Uterus (tissue), 4 donors: ENCODE measurements at places on chromosomes 11 and 22. TPM values are rescaled to one million over a fixed set of nuclear protein-coding genes. Genes with fewer than 3 reads are reported as not detected.
A peak's percentile ranks its signal among the peaks of the same experiment; 100 is the strongest.

- no peaks in the 10 kb centered on the region for H3K4me1 ChIP-seq
- no peak for DNase-seq
- no peaks in the 10 kb centered on the region for H3K27me3 ChIP-seq
- no peak overlapping the region for H3K4me3 ChIP-seq
- no peaks in the 10 kb centered on the region for H3K36me3 ChIP-seq
Measured at GRCh38 chr11:69667619-69668604, 7.2 kb downstream of the LTO1 start.

- no peak for DNase-seq
- no peak overlapping the region for H3K27ac ChIP-seq
- H3K27me3 ChIP-seq: no peaks in the 10 kb centered on the region
- H3K4me3 ChIP-seq: no peak overlapping the region
- no peaks in the 10 kb centered on the region for H3K36me3 ChIP-seq
- no peaks in the 10 kb centered on the region for H3K4me1 ChIP-seq
Measured at GRCh38 chr22:34946339-34946985, 119.5 kb upstream of the ISX start.

DNA sequence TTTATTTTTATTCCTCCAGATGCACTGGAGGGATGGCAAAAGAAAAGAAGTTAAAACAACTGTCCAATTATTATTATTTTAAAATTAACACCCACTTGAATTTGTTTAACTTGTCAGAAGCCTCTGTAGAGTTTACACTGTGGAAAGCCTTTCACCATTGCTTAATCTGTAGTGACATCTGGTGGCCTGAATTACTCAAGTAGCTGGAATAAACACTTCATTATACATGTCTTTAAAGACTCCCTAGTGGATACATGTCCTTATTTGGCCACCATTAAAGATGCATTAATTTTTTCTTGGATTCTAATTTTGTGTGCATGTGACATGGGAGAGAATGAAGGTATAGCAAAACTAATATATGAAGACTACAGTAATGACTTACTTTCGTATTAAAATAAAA is 1496.5 kb downstream of the FAM181B start:
- no peaks in the 10 kb centered on the region for H3K27me3 ChIP-seq
- no peak overlapping the region for H3K27ac ChIP-seq
- no peaks in the 10 kb centered on the region for H3K36me3 ChIP-seq
- H3K4me1 ChIP-seq: no peaks in the 10 kb centered on the region
- H3K4me3 ChIP-seq: no peak overlapping the region

DNA sequence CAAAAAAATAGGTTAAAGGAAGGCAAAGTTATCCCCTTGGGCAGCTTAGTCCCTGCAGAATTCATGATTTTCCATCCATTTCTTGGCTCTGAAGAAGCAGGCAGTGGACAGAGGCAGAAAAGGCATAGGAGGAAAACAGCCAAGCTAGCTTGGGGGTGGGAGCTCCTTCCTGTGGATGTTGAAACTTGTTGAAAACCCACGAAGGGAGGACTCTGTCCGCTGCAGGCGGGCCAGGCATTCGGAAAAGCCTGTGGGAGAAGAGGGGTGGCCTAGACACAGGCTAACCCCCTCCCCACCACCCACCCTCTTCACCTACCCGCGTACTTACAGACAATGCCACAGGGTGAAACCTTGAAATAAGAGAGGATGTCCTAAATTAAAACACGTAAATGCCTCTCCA is 72.1 kb downstream of the C22orf31 start:
- DNase-seq: peak; percentile 78
- peak overlapping the region; percentile 70 for H3K27ac ChIP-seq
- no peaks in the 10 kb centered on the region for H3K4me1 ChIP-seq
- no peaks in the 10 kb centered on the region for H3K36me3 ChIP-seq

DNA sequence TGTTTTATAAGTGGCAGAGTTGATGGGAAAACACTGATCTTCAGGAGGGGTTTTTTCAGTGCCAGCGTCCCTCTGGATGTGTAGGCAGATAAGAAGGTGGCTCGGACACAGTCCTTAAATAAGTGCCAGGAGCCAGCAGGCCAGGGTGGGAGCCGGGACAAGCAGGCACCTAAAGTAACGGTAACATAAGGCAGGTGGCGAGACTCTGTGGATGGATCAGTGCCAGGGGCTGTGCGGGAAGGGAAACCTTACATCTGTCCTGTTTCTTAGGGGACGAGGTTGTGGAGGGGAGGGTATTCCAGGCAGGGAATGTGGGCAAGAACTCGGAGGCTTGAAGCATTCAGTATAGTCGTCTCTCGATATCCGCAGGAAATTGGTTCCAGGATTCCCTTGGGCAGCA is 15.9 kb downstream of the BCR start:
- no peaks in the 10 kb centered on the region for H3K27me3 ChIP-seq
- no peak overlapping the region for H3K27ac ChIP-seq
- no peaks in the 10 kb centered on the region for H3K36me3 ChIP-seq
- no peaks in the 10 kb centered on the region for H3K4me1 ChIP-seq

GRCh38 chr11:86524620-86525352 is 147.6 kb downstream of the ME3 start:
- H3K36me3 ChIP-seq: no peaks in the 10 kb centered on the region
- peak overlapping the region; percentile 94 for H3K27ac ChIP-seq
- H3K4me3 ChIP-seq: no peak overlapping the region
- no peaks in the 10 kb centered on the region for H3K27me3 ChIP-seq
- no peak for DNase-seq

GRCh38 chr22:43481568-43482317 is 69.9 kb downstream of the MPPED1 start:
- no peaks in the 10 kb centered on the region for H3K27me3 ChIP-seq
- H3K27ac ChIP-seq: no peak overlapping the region

- H3K4me3 ChIP-seq: no peak overlapping the region
- H3K36me3 ChIP-seq: no peaks in the 10 kb centered on the region
- no peaks in the 10 kb centered on the region for H3K4me1 ChIP-seq
- H3K27ac ChIP-seq: no peak overlapping the region
- H3K27me3 ChIP-seq: no peaks in the 10 kb centered on the region
- DNase-seq: no peak
Measured at GRCh38 chr22:38489561-38490145, 16.5 kb downstream of the DDX17 start.

DNA sequence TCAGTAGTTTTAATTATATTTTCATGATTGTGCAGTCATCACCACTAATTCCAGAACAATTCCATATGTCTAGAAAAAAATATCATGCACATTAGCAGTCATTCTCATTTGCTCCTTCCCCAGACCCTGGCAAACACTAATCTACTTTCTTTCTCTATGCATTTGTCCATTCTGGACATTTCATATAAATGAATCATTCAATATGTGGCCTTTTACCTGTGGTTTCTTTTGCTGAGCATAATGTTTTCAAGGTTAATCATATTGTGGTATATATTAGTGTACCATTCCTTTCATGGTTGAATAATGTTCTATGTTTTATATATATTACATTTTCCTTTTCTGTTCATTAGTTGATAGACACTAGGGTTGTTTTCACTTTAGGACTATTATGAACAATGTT is 811.1 kb upstream of the RAG2 start:
- H3K4me3 ChIP-seq: no peak overlapping the region
- H3K27ac ChIP-seq: no peak overlapping the region
- H3K36me3 ChIP-seq: no peaks in the 10 kb centered on the region
- no peaks in the 10 kb centered on the region for H3K27me3 ChIP-seq
- no peaks in the 10 kb centered on the region for H3K4me1 ChIP-seq
- no peak for DNase-seq

DNA sequence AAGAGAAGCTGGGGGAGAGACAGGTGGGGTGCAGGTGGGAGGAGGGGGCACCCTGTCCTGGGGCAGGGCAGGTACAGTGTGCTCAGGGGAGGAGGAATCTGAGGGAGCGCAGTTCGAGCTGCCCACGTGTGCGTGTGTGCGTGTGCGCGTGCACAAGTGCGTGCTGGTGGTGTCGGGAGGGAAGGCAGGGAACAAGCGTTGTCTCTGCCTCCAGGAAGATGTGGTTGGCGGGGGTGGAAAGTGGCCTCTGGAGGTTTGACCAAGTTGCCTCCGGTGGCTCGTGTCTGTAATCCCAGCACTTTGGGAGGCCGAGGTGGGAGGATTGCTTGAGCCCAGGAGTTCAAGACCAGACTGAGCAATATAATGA is 49.9 kb upstream of the THY1 start:
- H3K27ac ChIP-seq: no peak overlapping the region
- no peak for DNase-seq
- no peak overlapping the region for H3K4me3 ChIP-seq
- no peaks in the 10 kb centered on the region for H3K27me3 ChIP-seq

DNA sequence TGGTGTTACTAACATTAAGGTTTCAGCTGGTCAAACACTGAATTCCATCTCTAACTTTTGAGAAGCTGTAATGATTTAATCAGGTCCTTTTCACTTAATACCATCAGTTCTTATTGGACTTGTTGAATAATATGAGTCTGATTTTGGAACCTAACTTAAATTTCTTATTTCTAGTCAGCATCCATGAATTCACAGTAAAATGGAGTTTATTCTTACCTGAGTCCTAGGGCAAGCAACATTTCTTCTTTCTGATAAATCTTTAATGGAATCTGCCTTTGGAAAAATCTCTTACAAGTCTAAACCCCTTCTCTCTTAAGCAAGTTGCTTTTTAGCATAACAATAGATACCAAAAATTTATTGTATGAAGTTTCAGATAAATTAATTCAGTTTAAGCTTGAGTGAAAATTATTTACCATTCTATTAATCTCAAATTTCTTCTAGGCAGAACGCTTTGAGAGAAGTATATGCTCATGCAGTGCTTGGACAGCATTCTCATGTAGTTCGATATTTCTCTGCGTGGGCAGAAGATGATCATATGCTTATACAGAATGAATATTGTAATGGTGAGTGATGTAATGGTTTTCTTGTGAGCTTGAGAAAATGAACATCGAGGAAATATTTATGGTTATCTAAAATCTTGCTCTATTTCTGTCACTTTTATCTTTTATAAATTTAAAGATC is 3.4 kb downstream of the WEE1 start:
- no peaks in the 10 kb centered on the region for H3K27me3 ChIP-seq
- no peak for DNase-seq
- H3K36me3 ChIP-seq: no peaks in the 10 kb centered on the region

DNA sequence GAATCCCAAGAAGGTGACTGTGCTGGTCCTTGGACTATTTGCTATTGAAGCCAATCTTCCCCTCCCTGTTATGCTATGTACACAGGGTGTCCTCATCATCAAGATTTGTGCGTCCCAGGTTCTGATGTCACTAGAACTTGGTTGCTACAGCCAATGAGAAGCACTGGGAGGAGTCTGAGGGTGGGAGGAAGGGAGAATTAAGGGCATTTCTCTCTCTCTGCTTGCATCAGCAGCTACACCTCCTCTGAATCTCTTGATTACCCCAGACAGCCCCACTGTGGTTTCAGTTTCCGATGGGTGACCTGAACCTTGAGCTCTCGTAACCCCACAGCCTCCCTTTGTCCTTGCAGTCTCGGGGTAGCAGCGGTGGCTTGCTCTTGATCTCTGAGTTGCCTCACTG is 212.4 kb upstream of the SESN3 start:
- no peak for DNase-seq
- no peaks in the 10 kb centered on the region for H3K4me1 ChIP-seq
- no peaks in the 10 kb centered on the region for H3K27me3 ChIP-seq
- H3K27ac ChIP-seq: no peak overlapping the region
- H3K4me3 ChIP-seq: no peak overlapping the region

GRCh38 chr11:95545116-95545875 is 244.3 kb downstream of the FAM76B start:
- H3K4me1 ChIP-seq: no peaks in the 10 kb centered on the region
- H3K36me3 ChIP-seq: no peaks in the 10 kb centered on the region
- DNase-seq: no peak

DNA sequence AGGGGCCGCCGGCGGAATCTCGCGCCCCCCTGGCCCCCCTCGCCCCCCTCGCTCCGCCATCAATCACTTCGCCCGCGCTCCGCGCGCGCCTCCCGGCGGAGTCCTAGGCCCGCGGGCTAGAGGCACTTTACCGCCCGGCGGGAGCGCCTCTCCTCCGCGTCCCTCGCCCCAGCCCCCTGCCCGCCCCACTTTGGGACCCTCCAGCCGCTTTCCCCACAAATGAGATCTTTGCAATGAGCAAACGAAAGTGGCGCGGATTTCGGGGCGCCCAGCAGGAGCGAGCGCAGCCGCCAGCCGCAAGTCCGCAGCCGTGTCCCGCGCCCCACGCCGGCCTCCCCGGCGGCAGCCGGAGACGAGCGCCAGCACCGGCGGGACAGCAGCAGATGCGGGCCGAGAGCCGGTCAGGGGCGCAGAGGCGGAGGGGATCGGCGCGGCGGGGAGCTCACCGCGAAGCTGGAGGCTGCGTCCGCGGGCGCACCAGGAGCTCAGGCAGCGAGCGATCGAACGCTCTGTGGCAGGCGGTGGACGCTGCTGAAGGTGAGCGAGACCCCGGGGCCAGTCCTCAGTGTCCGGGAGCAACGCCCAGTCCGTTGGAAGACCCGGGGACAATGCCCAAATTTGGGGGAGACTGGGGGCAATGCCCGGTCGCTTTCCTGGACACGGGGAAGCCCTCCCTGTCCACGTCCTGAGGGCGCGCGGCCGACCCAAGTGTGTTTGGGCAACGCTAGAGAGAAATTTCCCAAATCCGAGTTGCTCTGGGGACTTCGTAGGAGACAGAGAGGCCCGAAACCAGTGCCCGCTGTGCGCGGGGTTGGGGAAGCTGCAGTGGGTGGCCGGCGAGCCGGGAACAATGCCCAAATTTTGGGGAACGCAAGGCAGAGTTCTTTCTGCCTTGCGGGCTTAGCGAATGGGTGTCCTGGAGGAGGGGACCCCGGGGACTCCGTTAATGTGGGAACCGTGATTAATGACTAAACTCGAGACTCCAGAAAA is 1.5 kb upstream of the IGF2 start:
- H3K36me3 ChIP-seq: no peaks in the 10 kb centered on the region
- no peak overlapping the region for H3K4me3 ChIP-seq
- peaks cover 15% of the 10 kb centered on the region for H3K27me3 ChIP-seq
- no peak overlapping the region for H3K27ac ChIP-seq

GRCh38 chr11:91263496-91264365 is 960.9 kb upstream of the FAT3 start:
- no peaks in the 10 kb centered on the region for H3K4me1 ChIP-seq
- H3K27me3 ChIP-seq: no peaks in the 10 kb centered on the region
- no peak for DNase-seq
- no peak overlapping the region for H3K27ac ChIP-seq

- DNase-seq: no peak
- H3K27me3 ChIP-seq: no peaks in the 10 kb centered on the region
- H3K4me3 ChIP-seq: no peak overlapping the region
- no peaks in the 10 kb centered on the region for H3K4me1 ChIP-seq
Measured at GRCh38 chr11:57546869-57547475, 9.6 kb downstream of the SMTNL1 start.

DNA sequence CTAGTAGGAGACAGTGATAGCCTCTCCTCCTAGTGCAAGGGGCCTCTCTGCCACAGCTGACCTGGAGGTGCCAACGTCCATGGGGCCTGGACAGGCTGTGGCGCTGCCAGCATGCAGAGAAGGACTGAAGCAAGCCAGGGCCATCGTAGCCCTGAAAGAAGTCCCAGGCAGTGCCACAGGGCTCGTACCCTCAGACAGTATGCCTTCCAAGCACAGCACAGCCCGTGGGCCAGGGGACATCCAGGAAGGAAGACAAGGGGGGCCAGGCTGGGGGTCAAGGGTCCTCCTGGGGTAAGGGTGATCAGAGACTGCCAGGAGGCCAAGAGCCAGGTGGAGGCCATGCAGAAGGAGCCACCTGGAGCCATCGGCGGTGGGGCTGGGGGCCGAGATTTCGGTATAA is 20.4 kb upstream of the MOB2 start:
- H3K36me3 ChIP-seq: no peaks in the 10 kb centered on the region
- H3K27me3 ChIP-seq: no peaks in the 10 kb centered on the region
- H3K27ac ChIP-seq: no peak overlapping the region

CELSR1 gene
- 1.5 TPM for total RNA-seq

TRIM51 gene
- not detected for total RNA-seq

GLYAT gene
- not detected for total RNA-seq

OR8H3 gene
- total RNA-seq: not detected

BATF2 gene
- total RNA-seq: 3.7 TPM

MTFP1 gene
- 1.2 TPM for total RNA-seq

CFAP300 gene
- total RNA-seq: 7.4 TPM

BAIAP2L2 gene
- not detected for total RNA-seq
